Hematopoietic multipotent progenitor cell treated with erythropoietin and hydrocortisone succinate and interleukin-3 and kit ligand, for 4 days (in vitro differentiated cells): ENCODE measurements at places on chromosomes 16 and 17.

DNA sequence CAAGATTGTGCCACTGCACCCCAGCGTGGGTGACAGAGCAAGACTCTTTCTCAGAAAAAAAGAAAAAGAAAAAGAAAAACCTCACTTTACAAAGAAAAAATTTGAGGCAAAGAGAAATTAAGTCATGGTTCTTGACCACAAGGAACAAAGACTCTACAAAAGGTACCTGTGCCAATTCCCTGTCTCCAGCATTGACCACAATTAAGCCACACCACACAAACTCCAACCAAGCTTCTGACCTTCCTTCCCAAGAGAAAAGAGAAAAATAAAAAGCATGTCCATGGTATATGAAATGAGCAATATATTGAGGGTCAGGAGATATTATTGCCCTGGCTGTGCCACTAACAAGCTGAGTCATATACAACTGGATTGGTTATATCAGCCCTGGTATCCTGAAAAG, 146.3 kb upstream of the NOG start:
- no peak for DNase-seq

DNA sequence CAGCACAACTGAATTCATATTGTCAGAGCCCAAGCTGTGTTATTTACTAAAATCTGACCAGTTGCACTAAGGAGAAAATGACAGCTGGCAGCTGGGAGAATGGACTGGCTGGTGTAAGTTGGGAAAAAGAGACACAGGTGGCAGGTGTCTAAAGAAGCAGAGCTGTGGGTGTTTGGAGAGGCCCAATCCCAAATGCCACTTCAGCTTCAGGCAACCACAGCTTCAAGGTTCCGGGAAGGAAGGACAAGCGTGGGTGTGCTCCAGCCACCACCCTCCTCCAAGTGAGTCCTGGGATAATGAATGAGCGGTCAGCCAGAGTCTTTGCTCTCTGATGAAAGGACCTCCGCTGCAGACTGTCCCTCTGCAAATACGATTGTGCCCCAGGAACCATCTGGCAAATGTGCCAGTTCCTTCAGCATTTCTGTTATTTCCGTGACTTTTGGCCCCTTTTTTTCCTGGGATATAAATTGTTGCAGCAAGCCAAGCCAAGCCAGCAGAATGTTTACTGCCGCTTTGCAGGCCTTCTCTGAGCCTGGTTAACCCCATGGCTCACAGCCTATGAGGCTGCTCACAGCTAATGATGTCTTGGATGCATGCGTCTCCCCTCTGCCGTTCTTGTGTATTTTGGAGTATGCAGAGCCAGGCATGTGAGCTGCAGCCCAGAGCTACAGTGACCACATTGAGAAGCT, 9.5 kb upstream of the RHBDL3 start:
- DNase-seq: no peak

- DNase-seq: no peak
These were observed 42.1 kb downstream of the MPRIP start for GRCh38 chr17:17084317-17084835.

DNA sequence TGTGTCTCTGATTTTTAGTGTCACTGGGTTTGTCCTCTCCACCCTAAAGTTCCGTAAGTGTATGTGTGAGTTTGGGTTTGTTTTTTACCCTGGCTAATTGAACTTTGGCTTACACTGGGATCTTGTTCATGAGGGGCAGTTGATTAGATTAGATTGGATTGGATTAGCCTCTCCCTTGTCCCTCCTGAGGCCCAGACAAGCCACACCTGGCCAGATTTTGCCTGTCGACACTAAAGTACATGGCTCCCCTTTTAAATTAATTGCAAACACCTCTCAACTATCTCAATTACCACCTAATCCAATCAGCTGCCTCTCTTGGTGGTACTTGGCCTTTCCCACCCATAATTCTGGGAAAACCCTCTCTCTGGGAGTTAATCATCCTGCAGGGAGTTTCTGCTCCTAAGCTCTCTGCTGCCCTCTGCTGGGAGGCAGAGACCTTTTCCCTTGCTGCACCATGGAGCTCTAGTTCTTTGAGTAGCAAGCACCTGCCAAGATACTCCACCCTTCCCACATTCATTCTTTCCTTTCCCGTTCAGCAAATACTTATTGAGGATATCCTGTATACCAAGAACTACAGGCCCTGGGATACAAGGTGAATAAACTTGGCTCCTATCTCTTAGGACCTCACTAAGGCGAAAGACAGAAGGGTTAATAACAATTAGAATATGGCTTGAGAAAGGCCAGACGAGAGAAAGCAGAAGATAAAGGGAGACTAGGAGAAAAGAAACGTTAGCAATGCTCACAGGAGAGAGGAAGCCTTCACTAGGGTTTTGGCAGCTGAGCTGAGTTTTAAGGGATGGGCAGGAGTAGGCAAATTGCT, 60.0 kb upstream of the MPHOSPH6 start:
- peak; percentile 79 for DNase-seq
